ENCODE measurements at places on chromosomes 7 and 10.

DNA sequence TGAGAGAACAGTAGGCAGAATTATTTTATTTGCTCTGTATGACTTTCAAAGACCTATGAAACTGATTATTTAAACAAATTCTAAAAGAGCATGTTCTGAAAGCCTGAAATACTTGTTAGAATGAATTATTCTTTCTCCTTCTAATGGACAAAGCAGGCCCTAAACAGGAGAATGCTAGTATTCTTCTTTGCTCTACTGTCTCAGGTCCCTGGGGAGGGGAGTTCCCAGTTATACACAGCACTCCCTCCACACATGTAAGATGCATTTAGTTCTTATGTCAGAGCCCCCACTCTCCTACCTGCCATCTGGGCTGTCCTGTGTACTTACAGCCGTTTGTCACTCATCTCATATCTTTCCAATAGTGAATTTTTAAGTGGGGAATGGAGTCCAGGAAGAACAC, 633.5 kb upstream of the ANKRD30A start:
- no peak for DNase-seq

DNA sequence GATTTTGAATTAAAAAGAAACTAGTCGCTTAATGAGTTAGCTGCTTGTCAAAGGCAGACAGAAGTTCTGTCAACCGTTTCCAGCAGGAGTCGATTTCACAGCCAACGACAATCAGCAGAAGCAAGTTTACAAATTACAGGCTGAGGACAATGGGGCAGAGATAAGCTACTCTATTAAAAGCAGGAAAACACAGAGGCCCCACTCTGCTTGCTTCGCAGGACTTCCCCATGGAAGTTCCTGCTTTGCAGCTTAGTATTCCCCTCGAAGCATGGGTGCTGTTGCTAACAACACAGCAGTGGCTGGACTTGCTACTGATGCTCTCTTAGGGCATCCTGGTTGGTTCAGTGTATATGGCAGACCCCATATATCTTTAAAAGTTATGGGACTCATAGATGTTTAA, 50.8 kb upstream of the KLF6 start:
- no peak for DNase-seq

DNA sequence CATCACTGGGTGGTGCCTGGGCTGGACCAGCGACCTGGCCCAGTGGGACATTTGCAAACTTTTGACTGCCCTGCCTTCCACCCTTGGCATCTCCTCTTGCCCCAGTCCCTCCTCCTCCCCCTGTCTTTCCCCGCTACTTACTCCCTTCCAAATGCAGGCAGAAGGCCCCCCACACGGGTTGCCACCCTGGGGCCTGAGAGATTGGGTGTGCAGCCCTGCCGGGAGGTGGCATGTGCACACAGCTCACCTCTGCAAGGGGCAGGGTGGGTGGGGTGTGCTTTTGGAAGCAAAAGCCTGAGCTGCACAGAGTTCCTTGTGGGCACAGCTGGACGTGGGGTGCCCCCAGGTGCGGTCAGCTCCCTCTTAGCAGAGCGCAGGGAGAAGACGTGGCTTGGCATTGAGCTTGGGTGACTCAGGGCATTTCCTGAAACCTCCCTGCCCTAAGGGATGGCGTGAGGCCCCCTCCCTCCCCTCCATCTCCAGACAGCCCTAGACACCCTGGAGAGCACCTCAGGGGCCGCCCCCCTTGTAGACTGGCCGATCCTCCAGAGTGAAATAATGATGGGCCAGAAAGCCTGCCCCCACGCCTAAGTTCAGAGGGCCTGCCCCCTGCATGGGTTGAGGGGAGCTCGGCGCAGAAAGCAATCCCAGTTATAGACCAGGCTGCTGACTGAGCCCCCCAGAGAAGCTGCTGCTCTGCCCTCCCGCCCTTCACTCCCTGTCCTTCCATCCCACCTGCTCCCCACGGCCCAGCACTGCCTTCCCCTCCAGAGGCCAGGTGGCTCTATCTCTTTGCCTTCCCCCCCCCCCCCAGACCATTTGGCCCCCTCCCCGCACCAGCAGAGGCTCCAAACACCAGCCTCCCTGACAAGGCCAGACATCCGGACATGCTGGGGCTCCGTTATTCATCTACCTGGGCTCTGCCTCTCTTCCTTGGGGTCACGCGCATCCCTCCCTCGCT, 2.3 kb upstream of the SHH start:
- no peak for DNase-seq

- no peak for DNase-seq
Measured at GRCh38 chr10:118272149-118272721, 69.9 kb downstream of the FAM204A start.

GRCh38 chr7:121510858-121511482, 114.9 kb upstream of the FAM3C start:
- DNase-seq: no peak

DNA sequence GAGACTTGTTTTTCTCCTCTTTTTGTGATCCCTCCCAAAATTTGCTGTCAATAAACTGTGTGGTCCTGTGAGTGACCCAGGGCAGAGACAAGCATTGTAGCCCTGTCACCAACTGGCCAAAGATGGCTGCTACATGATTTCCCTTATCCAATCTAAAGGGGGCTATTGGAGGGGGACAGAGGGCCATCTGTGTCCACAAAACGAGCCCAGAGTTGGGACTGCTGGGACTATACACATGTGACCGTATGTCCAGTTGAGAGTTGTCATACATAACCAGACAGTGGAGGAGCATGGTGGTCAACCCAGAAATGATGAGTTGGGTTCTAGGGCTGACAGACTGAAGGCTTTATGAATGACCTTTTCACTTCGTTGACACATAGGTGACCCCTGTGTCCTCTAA, 55.3 kb upstream of the SDK1 start:
- DNase-seq: no peak

- DNase-seq: no peak
Measured at GRCh38 chr10:102457591-102458150, 6.3 kb upstream of the C10orf95 start.

GRCh38 chr10:63437116-63437949, 28.4 kb downstream of the JMJD1C start:
- DNase-seq: no peak

DNA sequence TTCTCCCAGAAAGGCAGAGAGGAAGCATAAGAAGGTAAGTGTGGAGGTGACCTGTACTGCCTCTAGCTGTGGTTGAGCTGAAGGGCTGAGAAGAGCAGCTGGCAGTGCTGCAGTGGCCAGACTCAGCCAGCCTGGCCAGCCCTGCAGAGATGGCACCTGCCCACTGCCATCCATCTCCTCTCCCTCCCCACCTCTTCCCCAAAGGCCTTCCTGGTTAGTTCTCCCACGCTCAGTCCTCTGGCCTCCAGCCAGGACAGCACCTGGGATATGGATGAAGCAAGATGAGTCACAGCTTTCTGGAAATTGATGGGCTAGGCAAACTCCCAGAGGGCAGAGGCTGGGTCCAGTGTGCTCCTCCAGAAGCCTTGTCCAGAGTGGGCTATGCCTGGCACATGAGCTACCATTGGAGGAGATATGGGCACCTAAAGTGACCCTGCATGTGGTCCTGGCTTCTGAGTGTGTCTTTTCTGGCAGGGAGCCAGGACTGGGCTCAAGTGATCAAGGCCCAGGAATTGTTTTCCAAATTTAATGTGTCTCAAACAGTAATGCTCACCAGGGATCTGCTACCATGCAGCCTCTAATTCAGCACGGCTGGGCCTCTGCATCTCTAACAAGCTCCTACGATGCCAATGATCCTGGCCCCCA, 81.0 kb upstream of the CACUL1 start:
- no peak for DNase-seq

DNA sequence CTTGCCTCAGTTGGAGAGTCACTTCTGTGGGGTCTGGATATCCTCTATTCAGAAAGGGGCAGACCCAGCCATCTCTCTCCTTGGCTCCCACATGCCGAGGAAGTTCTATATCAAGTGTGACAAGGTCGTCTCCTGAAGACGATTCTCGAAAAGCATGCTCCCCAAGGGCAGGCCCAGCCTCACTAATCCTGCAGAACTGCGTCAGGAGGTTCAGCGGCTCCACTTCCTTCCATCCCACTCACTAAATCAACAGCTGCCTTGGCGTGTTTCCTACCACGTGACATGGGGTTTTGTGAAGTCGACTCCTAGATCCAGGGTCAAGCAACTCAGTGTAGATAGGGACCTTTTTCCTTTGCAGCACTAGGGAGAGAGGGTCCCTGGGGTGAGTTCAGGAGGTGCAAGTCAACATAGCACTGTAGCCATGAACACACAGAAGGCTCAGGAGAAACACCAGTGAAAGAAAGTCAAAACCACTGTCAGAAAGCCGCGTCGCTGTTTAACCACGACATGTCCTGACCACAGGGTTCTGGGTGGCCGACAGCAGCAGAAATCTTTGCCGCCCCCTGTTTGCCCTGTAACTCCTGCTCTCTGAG, 156.4 kb downstream of the PRPF18 start:
- no peak for DNase-seq

DNA sequence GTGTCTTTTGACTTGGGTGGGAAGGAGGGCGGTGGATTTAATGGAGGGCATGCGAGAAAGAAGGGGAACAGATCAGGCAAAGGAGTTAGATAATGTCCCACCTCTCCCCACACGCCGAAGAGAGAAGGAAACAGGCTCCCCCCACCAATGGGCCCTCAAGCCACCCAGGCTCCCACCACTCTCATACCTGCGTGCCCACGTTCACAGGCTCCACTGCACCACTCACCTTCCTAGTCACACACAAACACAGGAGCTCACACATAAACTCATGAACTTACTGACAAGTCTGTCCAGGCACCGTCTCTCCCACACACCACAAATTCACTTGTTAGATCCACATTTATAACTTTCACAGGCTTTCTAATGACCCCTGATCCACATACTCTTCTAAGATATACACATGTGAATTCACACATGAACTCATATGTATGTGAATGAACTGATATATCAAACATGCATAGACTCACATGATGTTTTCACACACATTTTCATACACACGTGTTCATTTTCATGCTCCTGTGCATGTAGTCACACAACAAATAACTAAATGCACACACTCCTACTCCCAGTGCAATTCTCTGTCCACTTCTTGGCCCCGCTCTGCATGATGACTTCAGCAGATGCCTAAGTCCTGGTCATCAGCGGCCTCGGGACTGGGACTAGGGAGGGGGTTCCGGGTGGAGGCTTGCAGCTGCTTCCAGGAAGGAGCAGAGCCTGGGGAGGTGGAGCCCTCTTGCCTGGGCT, 1.5 kb downstream of the LZTS2 start:
- no peak for DNase-seq

- DNase-seq: no peak
Measured at GRCh38 chr7:38374507-38374906, 101.1 kb upstream of the TARP start.

- no peak for DNase-seq
Measured at GRCh38 chr7:154441811-154442210, 389.6 kb downstream of the DPP6 start.

DNA sequence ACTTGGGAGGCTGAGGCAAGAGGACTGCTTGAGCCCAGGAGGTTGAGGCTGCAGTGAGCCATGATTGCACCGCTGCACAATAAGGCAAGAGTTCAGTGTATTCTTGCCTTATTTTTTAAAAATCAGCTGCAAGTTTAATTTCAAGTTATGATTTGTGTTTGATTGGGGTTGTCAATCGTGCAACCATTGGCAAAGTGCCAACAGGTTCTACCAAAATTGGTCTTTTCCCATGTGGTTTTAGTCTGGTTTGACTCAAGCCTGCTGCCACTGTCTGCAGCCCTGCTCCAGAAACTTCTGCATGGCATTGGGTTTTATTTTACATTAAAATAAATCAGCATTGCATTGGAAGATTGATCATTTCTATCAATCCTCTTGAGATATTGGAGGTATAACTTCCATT, 72.7 kb downstream of the PTPRE start:
- DNase-seq: no peak

DNA sequence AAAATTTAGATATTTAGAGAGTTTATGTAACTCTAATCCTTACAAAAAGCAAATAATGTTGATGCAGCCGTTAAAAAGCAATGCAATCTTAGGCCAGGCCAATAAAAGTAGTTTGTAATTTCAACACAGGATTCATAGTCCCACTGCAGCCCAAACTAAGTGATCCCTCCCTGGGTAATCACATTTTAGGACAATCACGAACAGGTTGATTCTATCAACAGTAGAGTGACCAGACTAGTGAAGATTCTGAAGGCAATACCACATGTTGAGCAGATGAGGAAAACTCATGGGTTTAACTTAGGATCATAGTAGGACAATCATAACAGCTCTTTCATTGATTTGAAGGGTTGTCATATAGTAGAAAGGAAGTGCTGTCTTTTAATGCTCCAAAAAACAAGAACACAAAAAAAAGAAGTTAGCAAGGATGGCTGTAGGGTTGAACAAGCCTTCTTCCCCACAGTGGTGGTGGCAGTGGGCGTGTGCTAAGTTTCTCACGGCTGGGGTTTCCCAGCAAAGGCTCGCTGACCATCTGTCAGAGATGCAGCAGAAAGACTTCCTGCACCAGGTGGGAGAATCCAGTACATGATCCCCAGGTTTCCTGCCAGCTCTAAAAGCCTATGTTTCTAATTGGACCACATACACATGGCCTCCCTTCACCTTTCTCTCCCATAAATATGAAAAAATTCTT, 212.2 kb downstream of the CHRM2 start:
- DNase-seq: no peak

DNA sequence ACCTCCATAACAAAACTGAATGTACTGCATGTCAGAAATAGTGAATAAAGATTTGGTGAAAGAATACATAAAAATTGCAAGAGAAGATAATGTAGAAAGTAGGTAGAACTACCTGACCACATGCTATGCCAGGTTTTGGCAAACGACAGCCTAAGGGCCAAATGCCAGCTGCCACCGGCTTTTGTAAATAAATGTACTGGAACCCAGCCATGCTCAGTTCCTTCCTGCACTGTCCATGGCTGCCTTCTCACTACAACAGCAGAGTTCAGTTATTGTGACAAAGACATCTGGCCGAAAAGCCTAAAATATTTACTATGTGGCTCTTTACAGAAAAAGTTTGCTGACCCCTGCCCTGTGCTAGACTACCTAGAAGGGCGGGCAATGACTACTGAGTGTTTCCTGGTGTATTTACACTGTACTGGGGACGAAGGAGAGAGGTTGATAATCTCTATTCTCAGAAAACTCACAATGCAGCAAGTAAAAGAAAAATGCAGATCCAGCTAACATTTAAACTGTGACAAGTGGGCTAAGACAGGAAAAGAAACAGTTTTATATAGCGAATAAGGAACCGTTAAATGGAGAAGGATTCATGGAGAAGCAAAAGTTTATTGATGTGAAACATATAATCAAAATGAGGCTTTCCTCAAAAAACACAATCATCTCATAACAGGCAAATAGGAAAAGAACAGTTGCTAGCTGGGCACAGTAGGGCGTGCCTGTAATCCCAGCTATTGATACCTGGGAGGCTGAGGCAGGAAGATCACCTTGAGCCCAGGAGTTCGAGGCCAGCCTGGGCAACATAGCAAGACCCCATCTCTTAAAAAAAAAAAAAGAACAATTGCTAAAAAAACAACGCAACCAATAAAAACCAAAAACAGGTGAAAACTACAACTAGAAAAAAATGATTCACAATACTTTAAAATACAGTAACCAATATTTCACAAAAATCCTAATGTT, 13.7 kb downstream of the KIN start:
- DNase-seq: no peak

DNA sequence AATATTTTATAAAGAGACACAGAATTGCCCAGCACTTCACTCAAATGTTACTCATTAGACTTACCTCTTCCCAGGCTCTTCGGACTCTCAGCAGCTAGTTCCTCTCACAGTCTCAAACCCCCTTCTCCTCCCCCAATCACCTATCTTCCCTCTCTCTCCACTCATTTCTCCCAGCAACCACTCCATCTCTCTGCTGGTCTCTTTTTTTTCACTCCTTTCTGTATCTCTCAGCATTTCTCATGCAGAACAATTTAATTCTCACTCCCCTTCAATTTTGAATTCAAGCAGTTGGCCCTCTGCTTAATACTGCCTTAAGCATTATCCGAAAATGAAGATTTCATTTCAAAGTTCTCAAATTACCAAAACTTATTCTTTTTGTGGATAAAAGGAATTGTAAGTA, 34.4 kb upstream of the CAV2 start:
- no peak for DNase-seq
